ENCODE measurements at places on chromosomes 11 and 22. TPM values are rescaled to one million over a fixed set of nuclear protein-coding genes. Genes with fewer than 3 reads are reported as not detected.

MS4A12 gene
- not detected for total RNA-seq

INCENP gene
- total RNA-seq = 26.5 TPM

DNA sequence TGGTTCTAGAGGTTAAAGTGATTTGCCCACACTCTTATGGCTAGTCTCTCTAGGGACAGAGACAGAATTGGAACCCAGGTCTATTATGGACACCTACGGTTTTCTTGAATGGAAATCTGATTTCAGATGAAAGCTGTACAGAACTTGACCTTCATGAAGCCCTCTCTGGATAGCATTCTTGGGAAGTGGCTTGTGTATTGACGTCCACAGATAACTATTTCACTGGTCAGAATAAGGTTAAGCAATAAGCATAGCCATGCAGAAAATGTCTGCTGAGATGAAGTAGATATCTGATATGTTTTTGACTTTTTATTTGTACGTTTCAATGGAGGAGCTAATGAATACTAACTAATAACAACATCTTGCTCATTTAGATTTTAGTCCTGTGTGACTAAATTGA is 1.1 kb downstream of the TLCD5 start:
- peaks cover 30% of the 10 kb centered on the region for H3K4me1 ChIP-seq
- H3K36me3 ChIP-seq = no peaks in the 10 kb centered on the region
- H3K27ac ChIP-seq = no peak overlapping the region
- no peak for DNase-seq
- peak overlapping the region; percentile 77 for H3K4me3 ChIP-seq
- H3K27me3 ChIP-seq = no peaks in the 10 kb centered on the region

DNA sequence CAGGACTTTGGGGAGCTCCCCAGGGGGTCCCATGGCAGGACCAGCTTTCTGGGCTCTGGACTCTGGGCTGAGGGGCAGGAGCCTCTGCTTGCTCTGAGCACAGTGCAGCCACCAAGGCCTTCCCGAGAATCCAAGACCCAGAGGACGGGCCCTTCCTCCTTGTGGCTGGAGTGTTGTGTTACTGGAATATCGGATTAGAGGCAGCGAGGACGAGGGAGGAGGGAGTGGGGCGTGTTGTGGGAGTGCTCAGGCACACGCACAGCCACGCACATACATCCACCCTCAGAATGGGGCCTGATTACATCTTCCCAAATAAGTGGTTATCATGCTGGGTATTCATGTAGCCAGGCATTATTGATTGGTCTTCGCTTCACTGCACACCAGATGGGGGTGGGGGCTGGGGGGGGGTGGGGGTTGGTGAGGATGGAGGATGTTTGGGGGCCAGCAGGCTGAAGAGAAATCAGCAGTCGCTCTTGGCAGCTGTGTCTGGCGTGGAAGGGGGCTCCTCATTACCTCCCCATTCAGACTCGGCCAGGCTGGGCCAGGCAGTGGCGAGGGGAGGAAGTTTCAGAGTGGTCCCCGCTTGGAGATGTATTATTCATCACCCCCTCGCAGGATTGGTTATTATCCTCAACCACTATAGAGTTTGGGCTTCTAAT is 120.9 kb downstream of the ST3GAL4 start:
- no peak overlapping the region for H3K4me3 ChIP-seq
- no peaks in the 10 kb centered on the region for H3K36me3 ChIP-seq
- no peaks in the 10 kb centered on the region for H3K27me3 ChIP-seq
- no peak overlapping the region for H3K27ac ChIP-seq
- H3K4me1 ChIP-seq = peaks cover 5% of the 10 kb centered on the region

GRCh38 chr11:67368621-67369020 is 4.8 kb downstream of the CLCF1 start:
- DNase-seq = no peak
- peaks cover 8% of the 10 kb centered on the region for H3K36me3 ChIP-seq
- H3K4me1 ChIP-seq = no peaks in the 10 kb centered on the region
- no peak overlapping the region for H3K4me3 ChIP-seq
- peak overlapping the region; percentile 80 for H3K27ac ChIP-seq

DNA sequence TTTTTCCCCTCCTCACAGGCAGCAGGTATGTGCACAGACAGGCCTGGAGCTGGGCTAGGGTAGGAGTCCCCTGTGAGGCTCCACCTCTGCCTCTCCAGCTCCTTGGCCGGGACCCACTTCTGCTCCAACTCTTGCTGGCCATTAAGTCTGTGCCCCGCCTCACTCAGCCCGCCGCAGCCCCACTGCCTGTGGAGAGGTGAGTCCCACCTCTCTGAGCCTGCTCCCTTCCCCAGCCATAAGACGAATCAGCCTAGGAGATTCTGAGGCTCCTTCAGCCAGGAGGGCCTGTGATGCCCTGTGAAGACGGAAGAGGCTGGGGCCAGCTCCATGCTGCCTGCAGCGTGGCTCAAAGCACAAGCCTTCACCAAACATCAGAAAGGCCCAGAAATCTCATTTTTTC is 23.0 kb downstream of the TSKU start:
- no peak for DNase-seq
- H3K36me3 ChIP-seq = no peaks in the 10 kb centered on the region
- H3K27ac ChIP-seq = no peak overlapping the region
- no peak overlapping the region for H3K4me3 ChIP-seq

GRCh38 chr11:95585752-95586077 is 203.9 kb downstream of the FAM76B start:
- no peak overlapping the region for H3K4me3 ChIP-seq
- H3K36me3 ChIP-seq = no peaks in the 10 kb centered on the region
- no peaks in the 10 kb centered on the region for H3K27me3 ChIP-seq
- no peaks in the 10 kb centered on the region for H3K4me1 ChIP-seq
- DNase-seq = no peak
- no peak overlapping the region for H3K27ac ChIP-seq

- no peaks in the 10 kb centered on the region for H3K27me3 ChIP-seq
- no peaks in the 10 kb centered on the region for H3K4me1 ChIP-seq
- no peak overlapping the region for H3K4me3 ChIP-seq
- DNase-seq = no peak
- no peaks in the 10 kb centered on the region for H3K36me3 ChIP-seq
- no peak overlapping the region for H3K27ac ChIP-seq
These were observed 259.2 kb upstream of the SORL1-AS1 start for GRCh38 chr11:121711939-121712338.

Measured in Peyer's patch (tissue), 4 donors.